ENCODE measurements at places on chromosomes 16 and 17.

- DNase-seq = no peak
These were observed 116.3 kb downstream of the SOX9 start for GRCh38 chr17:72236980-72237633.

DNA sequence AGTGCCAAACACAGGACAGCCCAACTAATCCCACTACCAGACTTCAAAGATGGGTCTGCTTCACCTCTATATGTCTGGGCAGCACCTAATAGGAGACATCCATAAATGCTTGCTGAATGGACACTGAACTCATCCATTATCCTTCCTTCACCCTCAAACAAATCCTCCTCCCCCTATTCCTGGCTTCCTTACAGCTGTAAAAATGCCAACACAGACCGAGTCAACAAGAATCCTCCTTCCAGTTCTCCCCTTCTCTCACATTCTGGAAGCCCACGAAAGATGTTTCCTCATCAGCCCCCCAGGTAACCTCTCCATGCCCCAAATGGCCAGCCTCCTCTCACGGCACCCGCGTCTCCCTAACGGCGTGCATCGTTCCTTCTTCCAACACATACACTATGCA is 12.3 kb downstream of the PELP1 start:
- no peak for DNase-seq

GRCh38 chr16:8888951-8889892 is 7.1 kb downstream of the LITAFD start:
- no peak for DNase-seq

DNA sequence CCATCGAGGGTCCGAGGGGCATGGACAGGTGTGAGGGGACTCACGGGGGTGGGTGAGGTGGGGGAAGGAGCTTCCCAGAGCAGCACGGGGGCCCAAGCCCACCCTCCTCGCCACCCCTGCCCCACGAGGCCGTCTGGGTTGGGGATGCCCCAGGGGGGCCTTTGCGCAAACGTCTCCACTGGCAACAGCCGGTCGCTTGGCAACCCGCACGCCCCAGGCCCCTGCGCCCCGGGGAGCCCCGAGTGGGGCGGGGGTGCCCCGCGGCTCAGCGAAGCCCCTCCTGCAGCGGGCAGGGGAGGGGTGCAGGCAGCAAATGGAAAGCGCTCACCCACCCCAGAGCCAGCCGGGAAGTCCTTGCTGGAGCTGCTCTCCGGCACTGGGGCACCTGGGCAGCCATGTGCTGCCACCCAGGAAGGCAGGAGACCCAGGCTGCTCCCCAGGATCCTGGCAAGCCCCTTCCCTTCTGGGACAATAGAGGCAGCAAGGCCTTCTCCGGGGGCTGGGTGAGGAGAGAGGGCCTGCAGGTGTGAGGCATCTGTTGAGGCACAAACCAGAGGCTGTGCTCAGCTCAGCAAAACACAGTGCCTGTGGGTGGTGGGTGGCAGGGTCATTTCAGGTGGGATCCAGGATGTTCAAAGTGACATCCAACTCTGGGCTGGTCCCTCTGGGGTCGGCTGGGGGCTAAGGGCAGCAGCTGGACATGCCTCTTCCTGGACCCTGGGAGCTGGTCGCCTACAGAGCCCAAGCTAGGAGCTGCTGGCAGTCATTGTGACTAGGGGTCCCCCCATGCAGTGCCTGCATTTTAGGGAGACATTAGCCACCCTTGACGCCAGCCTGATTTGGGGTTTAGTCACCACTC is 80.9 kb upstream of the CBX4 start:
- DNase-seq = no peak

- DNase-seq = no peak
These were observed 55.4 kb downstream of the SDK2 start for GRCh38 chr17:73588891-73589290.

DNA sequence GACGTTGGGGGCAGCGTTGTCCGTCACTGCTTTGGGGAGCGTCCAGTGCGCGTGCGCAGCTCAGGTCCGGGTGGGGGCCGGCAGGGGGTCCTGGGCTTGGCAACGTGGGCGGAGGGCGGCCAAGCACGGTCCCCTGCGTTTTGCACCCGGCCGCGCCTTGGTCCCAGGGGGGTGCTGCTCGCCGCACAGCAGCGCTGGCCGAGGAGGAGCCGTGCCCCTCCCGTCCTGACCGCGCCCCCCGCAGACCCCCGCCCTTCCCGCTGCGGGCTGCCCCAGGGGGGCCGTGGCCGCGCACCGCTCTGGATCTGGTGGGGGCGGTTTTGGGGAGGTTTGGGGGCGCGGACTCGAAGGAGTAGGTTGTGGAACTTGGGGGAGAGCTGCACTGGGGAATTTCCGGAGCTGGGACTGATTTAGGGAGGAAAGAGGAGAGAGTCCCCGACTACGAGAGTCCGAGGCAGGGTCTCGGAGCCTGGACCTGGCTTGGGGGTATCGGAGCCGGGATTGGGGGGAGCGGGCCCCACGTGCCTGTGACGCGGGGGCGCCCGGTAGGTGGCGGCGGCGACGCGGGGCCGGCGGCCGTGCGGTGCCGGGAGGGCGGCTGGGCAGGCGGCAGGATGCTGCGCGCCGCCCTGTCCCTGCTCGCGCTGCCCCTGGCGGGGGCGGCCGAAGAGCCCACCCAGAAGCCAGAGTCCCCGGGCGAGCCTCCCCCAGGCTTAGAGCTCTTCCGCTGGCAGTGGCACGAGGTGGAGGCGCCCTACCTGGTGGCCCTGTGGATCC is at the start of gene SLC9A5:
TSS of gene SLC9A5 (plus strand) at position 579 of the 777 bp plus-strand sequence. CDS start at position 615, 36 bp downstream.
- DNase-seq = no peak

GRCh38 chr16:80161799-80162739 is 378.7 kb upstream of the DYNLRB2 start:
- DNase-seq = no peak

DNA sequence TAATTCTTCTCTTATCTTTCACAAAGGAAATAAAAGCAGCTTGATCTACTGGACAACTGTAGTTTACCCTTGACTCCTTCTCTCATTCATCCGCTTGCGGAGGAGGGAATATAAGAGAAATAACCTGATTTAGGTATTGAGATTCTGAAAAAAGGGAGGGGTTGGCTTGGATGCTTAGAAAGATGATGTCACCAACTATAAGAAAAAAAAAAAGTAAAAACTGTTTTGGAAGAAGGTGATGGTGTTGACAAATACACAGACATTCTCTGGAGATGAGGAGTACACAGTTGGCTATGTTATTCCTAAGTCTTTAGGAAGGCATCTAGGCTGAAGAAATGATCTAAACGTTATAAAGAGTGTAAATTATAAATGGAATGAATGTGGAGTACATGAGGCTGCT is 103.3 kb downstream of the TMEM114 start:
- DNase-seq = no peak

GRCh38 chr17:65139101-65139764 is 2.1 kb downstream of the RGS9 start:
- no peak for DNase-seq

DNA sequence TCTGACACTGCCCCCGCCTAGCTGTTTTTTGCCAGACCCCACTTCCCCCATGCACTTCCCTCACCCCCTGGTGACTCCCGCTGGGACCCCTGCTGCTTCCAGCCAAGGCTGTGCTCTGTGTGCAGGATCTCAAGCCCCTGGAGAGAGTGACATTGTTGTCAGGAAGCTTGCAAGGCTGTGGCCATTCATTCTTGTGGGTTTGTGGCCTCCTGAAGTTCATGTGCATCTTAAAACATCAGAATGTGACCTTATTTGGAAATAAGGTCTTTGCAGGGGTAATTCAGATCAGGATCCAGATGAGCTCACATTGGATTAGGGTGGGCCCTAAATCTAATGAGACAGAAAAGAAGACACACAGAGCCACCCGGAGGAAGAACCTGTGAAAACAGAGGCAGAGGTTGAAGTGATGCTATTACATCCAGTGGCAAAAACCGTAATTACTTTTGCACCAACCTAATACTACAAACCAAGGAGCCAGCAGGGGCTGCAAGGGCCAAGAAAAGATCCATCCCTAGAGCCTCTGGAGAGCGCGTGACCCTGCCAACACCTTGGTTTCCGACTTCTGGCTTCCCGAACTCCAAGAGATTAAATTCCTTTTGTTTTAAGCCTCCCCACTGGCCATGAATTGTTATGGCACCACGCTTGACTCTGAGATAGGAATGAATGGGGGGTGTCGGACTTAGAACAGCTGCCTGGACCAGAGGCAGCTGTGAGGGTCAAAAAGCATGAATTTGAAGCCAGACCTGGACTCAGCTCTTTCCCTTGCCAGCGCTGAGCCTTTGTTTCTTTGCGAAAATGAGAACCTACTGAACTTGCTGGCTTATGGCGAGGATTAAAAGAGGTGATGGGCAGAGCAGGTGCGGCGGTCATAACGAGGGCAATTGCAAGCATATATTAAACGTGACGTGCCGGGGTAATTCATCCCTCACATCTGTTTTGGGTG is 75.5 kb downstream of the BMERB1 start:
- no peak for DNase-seq

- peak; percentile 76 for DNase-seq
These were observed 27.1 kb upstream of the IL21R start for GRCh38 chr16:27374804-27375425.

GRCh38 chr17:53100126-53100525 is 722.6 kb upstream of the KIF2B start:
- DNase-seq = no peak

GRCh38 chr17:48723423-48724250 is 652 bp downstream of the PRAC2 start:
- DNase-seq = no peak

GRCh38 chr17:12730931-12731521 is 58.3 kb upstream of the ARHGAP44 start:
- no peak for DNase-seq

DNA sequence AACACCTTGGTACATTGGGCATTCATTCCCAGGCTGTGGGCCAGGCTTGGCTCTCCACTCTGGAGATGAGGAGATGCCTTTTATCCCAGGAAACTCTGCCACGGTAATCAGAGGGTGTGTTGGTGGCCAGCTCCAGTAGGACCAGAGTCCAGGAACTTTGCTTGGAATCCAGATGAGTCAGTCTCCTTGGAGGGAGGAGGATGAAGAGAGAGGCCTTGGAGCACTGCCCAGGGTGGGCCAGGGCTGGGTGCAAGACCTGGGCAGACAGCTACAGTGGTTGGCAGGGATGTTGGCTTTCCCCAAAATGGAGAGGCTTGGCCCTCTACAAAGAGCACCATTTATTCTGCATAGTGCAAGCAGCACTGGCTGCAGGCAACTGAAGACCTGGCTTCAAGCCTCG is 209.0 kb downstream of the RGS9 start:
- no peak for DNase-seq

DNA sequence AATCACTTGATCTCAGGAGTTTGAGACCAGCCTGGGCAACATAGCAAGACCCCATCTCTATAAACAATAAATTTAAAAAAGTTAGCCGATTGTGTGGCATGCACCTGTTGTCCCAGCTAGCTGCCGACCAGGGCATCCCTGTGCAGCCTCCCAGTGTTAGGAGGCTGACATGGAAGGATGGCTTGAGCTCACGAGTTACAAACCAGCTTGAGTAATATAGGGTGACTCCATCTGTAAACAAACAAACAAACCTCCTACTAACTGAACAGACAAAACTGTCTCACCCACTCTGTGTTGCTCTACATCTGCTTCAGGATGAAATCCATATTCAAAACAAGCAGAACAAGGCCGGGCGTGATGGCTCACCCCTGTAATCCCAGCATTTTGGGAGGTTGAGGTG is 6.9 kb upstream of the PRSS27 start:
- DNase-seq = no peak
